HCT116 (cell line): ENCODE measurements at places on chromosomes 7 and 10. TPM values are rescaled to one million over a fixed set of nuclear protein-coding genes. Genes with fewer than 3 reads are reported as not detected.

TSPAN15 gene
- total RNA-seq, result 16.0 TPM

CEP55 gene
- 63.7 TPM for total RNA-seq

ZPBP gene
- not detected for total RNA-seq

MACC1 gene
- 9.8 TPM for total RNA-seq
